Activated CD4-positive, alpha-beta T cell treated with anti-CD3 and anti-CD28 coated beads, Interleukin-2, amount 50 U/mL, for 48 hours (primary cell): ENCODE measurements at places on chromosomes 1 and 21.

- DNase-seq: no peak
Observed at GRCh38 chr21:40754466-40754865, 92.5 kb downstream of the DSCAM start.

DNA sequence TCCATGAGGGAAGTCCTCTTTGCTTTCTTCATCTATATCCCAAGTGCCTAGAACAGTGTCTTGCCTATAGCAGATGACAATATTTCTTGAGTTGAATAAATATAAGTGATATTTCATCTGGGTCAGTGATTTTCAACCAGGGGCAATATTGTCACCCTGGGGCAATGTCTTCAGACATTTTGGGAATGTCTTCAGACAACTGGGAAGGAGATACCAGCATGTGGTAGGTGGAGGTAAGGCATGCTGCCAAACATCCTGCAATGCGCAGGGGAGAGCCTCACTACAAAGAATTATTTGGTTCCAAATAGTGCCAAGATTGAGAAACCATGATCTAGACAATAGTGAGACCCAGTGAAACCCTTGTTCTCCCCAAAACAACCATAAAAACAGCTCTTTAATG, 54.7 kb downstream of the C1orf94 start:
- DNase-seq: no peak

DNA sequence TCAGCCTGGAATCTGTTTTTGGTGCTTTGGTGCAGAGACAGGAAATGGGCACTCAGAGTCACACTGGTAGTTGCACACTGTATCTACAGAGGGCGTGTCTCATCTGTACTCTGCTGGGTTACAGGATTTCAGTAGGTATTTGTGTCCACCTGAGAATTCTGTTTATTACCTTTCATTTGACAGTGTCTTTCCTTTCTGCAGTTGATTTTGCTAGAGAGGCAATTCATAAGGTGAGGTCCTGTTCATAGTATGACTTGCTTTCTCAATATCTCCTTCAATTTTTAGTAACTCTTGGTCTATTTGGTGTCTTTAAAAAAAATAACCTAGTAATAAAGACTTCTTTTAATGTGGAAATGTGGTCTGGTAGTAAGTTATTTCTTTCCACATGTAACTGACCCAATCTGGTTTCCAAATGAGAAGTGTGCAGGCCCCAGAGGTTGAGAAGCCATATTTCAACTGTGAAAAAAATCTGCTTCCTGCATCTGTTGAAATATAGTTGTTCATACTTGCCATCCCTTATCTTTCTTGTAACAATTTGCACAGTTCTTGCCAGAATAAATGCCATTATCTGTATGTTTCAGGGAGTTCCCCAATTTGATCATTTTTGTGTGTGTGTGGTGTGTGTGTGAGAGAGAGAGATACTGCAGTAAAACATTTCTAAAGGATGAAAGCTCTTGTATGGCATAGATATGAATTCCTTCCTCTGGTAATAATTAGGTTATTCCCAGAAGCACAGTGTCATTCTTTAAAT, 78.4 kb upstream of the DNAJC6 start:
- no peak for DNase-seq

GRCh38 chr1:37601441-37601840, 5.7 kb upstream of the GNL2 start:
- DNase-seq: no peak

DNA sequence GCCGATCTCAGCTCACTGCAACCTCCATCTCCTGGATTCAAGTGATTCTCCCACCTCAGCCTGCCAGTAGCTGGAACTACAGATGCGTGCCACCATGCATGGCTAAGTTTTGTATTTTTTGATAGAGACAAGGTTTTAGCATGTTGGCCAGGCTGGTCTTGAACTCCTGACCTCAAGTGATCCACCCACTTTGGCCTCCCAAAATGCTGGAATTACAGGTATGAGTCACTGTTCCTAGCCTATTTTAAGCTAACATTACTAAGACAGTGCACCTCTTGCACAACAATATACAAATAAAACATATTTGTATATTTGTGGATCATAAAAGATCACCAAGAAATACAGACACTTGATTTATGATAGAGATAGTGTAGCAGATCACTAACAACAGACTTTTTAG, 139.1 kb downstream of the DUSP10 start:
- no peak for DNase-seq

DNA sequence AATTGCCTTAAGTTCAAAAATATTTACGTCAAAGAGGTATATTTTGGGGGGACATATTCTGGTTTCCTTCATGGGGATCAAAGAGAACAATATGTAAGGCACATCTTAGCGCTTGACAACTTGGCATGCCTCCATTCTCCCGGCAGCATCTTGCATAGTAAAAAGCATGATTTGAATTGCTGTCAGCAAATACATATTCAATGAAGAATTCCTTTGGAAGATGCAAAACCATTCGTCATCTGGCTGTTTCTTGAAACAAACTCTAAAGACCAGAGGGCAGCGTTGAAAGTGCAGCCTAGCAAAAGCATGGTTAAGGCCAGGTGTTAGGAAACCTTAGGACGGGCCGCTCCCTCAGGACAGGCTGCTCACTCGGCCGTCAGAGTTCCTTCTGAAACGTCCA, 3.4 kb upstream of the PIK3CD start:
- DNase-seq: no peak

DNA sequence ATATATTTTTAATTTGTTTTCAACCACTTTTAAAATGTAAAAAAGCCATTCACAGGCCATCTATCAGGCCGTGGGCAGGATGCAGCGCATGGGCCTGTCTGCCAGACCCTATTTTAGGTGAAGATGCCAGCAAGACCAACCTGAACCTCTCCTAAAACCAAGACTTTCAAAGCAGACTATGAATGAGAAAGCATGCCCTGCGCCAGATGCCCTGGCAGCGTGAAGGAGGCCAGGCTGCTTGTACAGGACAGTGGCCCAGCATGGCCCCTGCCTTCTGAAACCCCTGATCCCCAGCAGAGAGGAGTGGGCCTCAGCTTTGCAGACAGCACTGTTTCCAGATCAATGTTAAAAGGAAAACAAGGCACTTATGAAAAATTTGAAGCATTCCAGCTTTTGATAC, 31.6 kb downstream of the WDR4 start:
- DNase-seq: no peak

- DNase-seq: no peak
Observed at GRCh38 chr1:91611483-91611917, 110.8 kb downstream of the CDC7 start.
